Uterus (tissue), 4 donors: ENCODE measurements at places on chromosomes 7 and 10. TPM values are rescaled to one million over a fixed set of nuclear protein-coding genes. Genes with fewer than 3 reads are reported as not detected.
A peak's percentile ranks its signal among the peaks of the same experiment; 100 is the strongest.

GRCh38 chr10:79025199-79025832, 43.5 kb upstream of the ZMIZ1 start:
- DNase-seq: peak; percentile 38

- DNase-seq: no peak
Measured at GRCh38 chr7:111654343-111654742, 92.1 kb upstream of the IMMP2L start.

- peak; percentile 51 for DNase-seq
Measured at GRCh38 chr7:43869867-43870240, 537 bp upstream of the MRPS24 start.

- no peak for DNase-seq
Measured at GRCh38 chr7:148987751-148988512, 40.4 kb downstream of the PDIA4 start.

DNA sequence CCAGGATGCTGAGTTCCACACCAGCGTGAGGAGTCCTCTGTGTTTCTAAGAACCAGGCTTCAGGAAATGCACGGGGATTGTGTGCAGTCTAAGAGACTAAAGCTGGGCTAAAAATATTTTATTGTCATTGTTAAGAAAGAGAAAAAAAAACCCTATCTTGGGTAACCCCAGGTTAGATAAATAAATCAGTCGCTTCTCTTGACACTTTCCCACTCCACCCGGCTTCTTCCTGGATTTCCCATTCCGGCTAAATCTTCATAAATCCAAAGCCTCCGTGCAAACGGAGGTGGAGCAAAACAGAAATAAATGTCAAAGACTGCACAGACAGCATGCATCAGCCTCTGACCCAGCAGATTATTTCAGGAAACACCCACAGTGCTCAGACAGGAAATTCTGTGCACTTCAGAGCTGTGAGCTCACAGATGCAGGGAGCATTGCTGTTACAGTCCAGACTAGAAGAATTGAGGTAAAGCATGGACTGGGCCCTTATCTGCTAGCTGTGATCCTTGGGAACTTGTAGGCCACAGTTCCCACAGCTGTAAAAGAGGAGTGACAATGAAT, 44.8 kb upstream of the GRID1 start:
- peak; percentile 37 for DNase-seq

GRCh38 chr10:129863201-129863663, 100.8 kb downstream of the EBF3 start:
- no peak for DNase-seq

- no peak for DNase-seq
Measured at GRCh38 chr10:60405172-60405571, 15.5 kb upstream of the ANK3 start.

GRCh38 chr7:100582041-100582579, 3.8 kb downstream of the LRCH4 start:
- no peak for DNase-seq

GRCh38 chr10:78937800-78938694, 130.7 kb upstream of the ZMIZ1 start:
- no peak for DNase-seq

GRCh38 chr7:158572000-158572828, 15.4 kb downstream of the PTPRN2 start:
- no peak for DNase-seq

DNA sequence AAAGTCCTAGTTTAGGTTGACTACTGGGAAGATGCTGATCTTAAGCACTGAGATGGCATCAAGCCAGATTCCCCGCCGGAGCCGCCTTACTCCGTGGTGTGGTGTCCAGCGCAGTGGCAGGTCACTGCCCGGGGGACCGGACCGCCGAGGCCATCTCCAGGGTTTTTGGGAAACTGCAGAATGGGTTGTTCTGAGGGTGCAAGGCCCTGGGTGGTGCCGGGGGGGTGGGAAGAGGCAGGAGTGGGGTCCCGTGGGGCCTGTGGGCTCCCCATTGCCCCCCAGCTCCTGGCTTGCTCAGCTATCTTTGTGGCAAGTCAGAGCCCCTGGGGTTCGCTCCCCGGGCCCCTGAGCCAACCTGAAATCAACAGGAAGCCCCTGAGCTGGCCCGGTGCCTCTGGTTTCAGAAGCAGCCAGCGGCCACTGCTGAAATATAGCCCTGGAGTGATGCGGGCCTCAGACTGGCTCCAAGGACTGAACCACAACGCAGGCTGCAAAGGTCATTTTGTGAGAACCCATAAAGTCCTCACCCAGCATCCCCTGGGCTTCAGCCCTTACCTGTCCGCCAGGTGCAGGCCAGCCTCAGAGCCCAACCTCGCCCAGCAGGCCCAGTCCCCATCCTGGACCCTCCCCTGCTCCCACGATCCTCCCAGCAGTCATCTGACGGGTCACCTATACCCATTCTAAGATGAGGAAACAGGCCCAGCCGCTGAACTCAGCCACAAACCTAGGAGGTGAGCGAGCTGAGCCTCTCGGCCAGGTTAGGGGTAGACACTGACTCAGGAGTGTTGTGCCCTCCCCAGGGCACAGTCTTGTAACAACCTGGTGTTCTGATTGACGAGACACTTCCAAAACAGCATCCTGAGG, 102.7 kb downstream of the PDGFA start:
- no peak for DNase-seq

GRCh38 chr10:89659143-89660131, 14.4 kb upstream of the PANK1 start:
- DNase-seq: no peak

DNA sequence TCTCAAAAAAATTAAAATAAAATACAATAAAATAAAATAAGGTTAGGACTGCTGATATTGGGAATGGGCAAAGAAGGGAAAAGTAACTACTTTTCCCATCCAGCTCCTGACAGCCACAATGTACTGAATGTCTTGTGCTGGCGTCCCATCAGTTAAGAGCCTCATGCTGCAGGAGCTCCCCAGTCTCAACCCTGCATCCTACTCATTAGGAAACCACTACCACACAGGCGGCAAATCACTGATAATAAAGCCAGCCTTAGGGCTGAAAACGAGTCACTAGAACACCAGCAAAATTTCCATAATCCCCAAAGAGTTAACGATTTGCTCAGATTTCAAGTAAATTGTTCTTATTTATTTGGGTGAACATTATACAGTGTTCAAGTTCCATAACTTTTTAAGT, 4.3 kb downstream of the YWHAG start:
- DNase-seq: no peak

DNA sequence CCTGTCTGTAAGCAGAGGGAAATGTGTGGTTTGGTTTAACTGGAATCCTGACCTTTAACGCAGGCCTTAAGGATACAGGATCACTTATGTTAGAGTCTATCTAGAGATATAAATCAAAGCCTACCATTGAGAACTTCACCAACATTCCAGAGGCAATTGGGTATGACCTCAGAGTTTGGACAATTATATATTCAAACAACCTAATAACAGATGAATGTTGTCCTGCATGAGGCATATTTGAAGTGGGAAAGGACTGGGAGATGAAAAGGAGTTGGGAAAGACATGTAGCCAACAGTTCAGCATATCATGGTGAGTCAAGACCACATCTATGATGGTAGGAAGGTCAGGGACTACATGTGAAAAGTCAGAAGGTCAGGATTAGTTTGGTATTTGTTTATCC, 274.2 kb downstream of the DOCK4 start:
- no peak for DNase-seq

CNTNAP2 gene
- total RNA-seq: 16.0 TPM

PTPN20 gene
- 4.4 TPM for total RNA-seq

DNA sequence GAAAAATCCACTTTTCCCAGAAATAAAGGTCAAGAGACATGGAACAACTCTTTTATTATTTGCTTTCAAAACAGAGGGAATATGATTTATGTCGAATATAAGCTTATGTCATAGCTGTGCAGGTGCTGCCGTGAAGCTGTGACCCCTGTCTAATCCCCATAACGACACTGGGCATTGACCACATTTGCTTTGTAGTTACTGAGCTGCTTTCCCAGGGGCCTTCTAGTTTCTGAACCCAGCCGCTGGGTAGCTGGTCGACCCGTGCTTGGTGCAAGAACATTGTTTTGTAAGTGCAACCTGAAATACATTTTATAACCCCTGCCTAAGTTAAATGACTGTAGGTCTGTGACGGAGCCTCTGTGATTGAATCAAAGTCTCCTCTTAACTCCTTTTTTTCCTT, 144.9 kb upstream of the HDAC9 start:
- no peak for DNase-seq
